ENCODE measurements at places on chromosomes 4 and X.
A peak's percentile ranks its signal among the peaks of the same experiment; 100 is the strongest.

DNA sequence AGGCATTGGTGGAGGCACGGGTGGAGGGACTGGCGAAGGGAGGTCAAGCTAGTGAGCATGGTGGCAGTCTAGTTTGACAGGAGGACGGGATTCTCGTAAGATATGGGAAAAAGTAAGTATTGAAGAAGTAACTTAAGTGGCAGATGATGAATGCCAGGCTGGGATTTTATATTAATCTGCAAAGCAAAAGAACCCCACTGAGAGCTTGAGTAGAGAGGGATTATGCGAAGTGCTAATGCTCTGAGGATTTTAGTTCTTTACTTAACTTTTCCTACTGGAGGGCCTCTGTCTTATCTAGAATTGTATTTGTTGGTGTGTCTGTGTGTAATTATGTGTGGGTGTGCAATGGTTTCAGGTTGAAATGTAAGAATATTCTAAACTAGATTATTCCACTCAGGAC, 327.9 kb downstream of the FAT4 start:
- DNase-seq, result no peak

- peak; percentile 100 for DNase-seq
Measured at GRCh38 chr4:100299046-100299840, 109.0 kb upstream of the DDIT4L start.

- no peak for DNase-seq
Measured at GRCh38 chr4:25608644-25609043, 47.0 kb upstream of the SLC34A2 start.

DNA sequence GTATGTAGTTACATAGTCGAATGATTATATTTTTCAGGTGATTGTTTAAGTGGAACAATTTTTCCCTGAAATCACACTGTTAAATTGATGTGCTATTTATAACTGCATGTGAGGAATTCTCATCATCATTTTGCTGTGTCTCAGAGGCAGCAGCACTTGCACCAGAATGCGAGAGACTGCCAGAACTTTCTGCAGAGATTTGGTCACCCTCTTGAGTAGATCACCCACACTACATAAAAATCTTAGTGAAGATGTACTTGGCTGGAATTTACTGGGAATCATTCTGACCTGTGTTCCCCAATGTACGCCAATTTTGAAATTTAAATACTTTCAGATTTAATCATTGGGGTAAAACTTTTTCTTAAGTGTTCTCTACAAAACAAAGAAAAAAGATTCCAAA, 5.4 kb downstream of the UGT2B4 start:
- peak; percentile 3 for DNase-seq

GRCh38 chr4:184306470-184306869, 88.8 kb upstream of the ENPP6 start:
- no peak for DNase-seq

- peak; percentile 54 for DNase-seq
Measured at GRCh38 chr4:83771113-83771705, 235.3 kb downstream of the GPAT3 start.

DNA sequence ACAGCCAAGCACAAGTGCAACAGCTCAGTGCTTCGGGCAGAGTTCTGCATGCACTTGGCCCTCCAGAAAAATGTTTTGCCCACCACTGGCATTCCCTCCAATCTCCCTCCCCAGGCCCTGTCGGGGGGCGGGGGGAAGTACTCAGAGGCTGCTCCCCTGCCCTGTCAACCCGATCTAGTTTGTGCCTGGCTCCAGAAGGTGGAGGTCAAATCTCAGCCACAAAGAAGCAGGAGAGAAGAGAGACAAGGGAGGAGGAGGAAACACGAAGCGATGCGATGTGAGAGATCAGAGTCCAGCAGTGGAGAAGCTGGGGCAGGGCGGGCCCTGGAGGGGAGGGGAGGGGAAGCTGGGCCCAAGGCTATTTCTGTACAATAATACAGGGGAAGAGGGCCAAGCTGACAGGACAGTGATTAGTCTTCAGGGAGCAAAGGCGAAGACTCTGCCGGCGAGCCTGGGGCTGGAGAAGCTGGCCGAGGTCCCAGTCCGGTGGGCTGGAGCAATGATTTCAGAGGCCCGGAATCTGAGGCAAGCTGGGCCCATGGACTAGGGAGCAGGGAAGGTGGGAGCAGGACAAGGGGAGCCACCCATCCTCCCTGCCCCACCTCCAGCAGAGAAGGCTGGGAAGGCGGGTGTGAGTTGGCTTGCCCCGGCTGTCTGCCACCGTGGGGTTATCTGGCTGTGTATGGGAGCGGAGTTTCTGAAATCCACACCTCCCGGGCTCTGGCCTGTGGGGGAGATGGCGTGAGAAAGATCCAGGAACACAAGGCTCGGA, 167.1 kb downstream of the EFNB1 start:
- peak; percentile 70 for DNase-seq

GRCh38 chr4:8373973-8374545, 66.5 kb downstream of the ACOX3 start:
- no peak for DNase-seq

Measured in fibroblast of mammary gland (primary cell).